Trophoblast cell (in vitro differentiated cells and primary cell): ENCODE measurements at places on chromosomes 2 and 18.
A peak's percentile ranks its signal among the peaks of the same experiment; 100 is the strongest.

- DNase-seq, result no peak
These were observed 19.9 kb upstream of the PLEKHH2 start for GRCh38 chr2:43616967-43617680.

- DNase-seq, result peak; percentile 68
These were observed 26.8 kb upstream of the ERCC3 start for GRCh38 chr2:127320586-127321275.

DNA sequence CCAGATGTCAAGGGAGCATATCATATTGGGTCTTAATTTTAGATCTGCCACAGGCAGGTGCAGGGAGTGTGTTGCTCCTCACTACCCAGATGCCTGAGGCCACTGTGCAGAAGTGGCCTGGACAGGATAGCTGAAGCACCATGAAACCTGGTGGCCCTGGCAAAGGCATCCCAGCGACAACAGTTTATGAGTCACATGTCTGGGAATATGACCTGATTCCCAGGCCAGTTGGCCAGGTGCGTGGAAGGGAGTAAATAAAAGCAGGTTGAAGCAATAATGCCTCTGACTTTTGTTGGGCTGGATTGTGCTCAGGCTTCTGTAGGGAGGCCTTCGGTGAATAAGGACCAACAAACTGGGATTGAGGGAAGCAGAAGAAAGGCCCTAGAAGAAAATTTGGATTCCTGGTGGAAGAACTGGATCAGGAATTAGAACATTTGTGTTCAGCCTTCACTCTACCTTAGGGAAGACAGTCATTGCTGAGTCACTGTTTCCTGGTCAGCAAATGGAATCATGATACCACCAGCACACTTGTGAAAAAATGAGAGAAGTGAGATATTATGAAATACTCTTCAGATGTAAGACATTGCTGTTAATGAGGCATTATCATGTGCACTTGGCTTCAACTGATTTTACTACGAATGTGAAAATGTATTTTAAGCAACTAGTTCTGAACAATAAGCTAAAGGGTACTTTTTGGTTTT lies 78.4 kb upstream of the ZNF516 start:
- DNase-seq, result peak; percentile 57

DNA sequence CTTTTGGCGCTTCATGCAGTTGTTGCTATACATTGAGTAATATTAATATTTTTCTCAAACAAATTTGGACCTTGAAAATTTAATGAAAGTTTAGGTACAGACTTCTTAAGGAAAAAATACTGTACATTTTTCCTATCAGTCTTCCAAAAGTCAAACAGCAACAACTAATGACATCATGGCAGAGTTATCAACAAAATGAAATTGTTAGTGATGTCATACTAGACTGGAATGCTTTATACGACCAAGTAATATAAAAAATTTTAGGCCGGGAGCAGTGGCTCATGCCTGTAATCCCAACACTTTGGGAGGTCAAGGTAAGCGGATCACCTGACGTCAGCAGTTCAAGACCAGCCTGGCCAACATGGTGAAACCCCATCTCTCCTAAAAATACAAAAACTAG lies 12.0 kb upstream of the STPG4 start:
- no peak for DNase-seq

- DNase-seq, result peak; percentile 18
These were observed 1752.9 kb upstream of the CELF4 start for GRCh38 chr18:39318462-39318861.

DNA sequence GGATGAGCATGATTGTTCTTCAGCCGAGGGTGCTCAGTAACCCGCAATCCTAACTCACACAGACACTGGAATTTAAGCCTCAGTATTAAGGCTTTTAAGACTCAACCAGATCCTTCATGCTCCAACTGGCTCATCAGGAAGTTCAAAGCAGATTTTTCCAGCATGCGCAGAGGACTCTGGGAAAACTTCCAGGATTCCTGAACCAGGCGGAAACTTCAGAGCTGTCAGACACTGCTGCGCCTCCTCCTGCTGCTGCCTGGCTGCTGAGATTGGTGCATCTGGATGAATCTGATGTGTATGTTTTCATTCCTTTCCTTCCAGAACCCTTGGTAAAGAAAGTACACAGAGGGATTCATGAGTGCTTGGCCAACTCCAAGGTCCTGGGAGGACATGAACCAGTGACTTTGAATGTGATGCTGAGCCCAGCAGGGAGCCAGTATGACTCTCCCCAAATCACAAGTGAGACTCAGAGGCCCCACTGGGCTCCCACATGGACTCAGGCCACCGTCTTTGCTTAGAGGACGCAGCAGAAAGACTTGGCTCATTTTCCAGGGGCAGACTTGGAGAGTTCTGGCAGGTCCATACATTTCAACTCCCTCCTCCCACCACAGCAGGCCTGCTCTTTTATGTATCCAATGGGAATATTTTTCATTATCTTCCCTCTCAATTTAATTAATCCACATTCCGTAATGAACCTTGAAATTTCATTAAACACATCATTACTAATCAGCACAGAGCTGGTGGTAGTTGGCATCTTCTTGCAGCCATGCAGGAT lies 143.5 kb upstream of the HDAC4 start:
- no peak for DNase-seq

DNA sequence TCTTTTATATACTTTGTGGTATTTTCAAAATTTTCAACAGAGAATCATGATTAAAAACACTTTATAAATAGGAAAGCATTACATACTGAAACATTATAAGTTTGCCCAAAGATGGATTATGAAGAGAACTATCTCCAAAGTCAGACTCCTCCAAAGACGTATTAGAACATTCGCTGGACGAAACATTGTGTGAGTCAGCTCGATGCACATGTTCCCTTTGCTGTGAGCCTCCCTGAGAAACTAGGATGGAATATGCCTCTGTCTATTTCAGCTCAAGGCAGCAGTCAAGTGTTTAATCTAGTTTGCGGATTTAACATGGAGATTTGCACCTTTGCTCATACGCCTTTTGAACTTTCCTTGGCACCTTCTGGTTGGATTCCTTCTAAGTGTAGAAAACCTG lies 92.2 kb upstream of the NCKAP5 start:
- DNase-seq, result no peak

DNA sequence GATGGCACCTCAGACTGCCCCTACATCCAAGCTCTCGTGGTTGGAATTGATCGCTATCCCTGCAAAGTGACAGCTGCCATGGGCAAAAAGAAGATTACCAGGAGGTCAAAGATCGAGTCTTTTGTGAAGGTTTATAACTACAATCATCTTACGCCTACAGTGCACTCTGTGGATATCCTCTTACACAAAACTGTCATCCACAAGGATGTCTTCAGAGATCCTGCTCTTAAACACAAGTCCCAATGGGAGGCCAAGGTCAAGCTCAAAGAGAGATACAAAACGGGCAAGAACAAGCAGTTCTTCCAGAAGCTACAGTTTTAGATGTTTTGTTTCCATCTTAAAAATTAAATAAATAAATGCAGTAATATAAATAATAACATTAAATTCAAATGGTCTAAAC lies 45.4 kb downstream of the INO80D start:
- no peak for DNase-seq

GRCh38 chr2:207035875-207036274 lies 96.6 kb downstream of the CPO start:
- DNase-seq, result no peak

DNA sequence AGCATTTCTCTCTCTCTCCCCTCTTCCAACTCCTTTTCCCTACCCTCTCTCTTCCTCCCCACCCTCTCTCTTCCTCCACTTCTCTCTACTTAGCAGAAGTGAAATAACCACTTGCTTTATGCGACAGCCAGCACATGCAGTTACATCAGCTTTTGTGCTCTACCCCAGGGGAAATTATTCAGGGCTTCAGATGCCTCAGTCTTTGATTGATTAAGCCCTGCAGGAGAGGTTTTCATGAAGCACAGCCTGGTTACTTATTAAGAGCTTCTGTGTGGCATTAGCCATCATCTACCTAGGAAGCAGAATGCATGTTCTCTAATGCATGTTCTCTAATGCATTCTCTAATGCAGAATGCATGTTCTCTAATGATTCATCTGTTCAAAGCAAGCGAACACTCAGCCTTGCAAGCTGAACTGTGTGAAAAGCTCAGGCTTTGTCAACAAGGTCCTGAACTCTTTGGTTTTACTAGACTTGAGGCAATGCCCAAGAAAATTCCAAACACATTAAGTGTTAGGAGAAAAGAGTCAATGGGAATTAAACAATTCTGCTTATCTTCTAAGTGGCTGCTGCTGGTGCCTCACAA lies 56.1 kb downstream of the LHCGR start:
- no peak for DNase-seq

DNA sequence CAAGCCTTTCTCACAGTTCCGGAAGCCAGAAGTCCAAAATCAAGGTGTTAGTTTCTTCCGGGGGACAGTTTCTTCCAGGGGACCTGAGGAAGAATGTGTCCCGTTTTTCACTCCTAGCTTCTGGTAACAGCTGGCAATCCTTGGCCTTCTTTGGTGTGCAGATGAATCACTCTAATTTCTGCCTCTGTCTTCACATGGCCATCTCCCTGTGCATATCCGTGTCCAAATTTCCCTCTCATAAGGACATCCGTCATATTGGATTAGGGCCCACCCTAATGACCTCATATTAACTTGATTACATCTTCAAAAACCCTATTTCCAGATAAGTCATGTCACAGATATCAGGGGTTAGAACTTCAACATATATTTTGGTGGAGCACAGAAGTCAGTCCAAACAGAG lies 141.4 kb downstream of the ZEB2 start:
- DNase-seq, result no peak

DNA sequence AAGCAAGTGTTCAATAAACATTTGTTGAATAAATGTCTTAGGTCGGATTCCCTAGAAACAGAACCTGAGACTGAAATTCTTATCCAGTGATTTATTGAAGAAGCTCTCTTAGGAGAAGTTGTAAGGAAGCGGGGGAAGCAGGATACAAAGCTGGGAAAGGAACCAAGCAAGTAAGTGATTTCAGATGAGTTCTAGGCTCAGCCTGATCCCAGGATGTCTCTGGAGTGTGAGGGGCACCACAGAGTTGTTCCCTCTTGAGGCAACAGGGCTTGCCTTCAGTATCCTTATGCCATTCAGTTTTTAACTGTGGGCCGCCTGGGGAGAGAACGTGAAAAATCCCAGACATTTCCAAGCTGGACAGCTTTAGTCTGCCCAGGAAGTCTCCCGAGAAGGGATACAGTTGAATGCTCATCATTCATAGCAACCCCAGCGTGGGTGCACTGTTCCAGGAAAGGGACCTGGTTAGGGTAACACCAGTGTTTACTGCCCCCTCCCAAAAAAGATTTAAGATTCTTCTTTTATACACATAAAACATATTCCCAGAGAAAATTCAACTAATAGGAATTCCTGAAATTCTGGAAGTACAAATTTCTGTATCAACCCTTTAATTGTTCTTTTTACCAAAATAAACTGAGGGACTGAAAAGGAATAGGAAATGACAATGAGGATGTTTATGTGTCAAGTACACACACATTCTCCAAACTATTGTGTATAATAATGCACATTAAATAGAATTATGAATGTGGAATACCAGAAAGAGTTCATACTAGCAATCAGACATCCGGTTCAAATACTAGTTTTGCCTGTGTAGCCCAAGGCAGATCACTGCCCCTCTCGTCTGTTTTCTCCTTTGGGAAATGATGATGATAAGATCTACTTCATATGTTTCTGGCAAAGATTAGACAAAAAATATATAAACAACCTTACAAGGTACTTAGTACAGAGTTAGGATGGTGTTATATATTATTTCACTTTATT lies 592.1 kb upstream of the CDH2 start:
- DNase-seq, result no peak

- peak; percentile 5 for DNase-seq
These were observed 19.4 kb downstream of the ELAC1 start for GRCh38 chr18:50987261-50987660.

GRCh38 chr2:215705771-215706361 lies 270.0 kb upstream of the FN1 start:
- no peak for DNase-seq

GRCh38 chr2:104406261-104406726 lies 447.6 kb upstream of the POU3F3 start:
- DNase-seq, result no peak

DNA sequence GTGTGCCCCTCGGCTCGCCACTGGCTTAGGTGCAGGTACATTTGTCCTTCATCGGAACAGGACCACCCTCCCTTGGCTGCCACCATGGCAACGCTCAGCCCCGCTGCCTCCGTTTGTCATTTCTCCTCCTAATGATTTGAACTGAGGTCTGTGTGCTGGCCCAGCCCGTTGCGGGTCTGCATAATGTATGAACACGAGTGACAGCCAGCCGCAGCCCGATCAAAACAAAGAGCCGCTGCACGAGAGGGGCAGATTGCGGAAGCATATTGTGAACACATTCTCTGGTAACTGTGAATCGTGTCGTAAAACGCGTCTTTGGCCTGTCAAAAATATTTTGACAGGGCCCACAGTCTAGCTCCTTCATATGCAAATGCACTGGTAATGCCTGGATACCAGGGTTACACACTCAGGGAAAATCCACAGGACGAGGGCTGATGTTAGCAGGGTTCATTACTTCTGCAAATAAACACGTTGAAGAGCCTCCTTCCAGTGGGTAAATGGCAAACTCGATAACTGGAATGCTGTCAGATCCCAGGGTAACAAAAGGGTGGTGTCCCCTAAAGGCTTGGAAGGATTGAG lies 137.0 kb downstream of the AGAP1 start:
- DNase-seq, result no peak

DNA sequence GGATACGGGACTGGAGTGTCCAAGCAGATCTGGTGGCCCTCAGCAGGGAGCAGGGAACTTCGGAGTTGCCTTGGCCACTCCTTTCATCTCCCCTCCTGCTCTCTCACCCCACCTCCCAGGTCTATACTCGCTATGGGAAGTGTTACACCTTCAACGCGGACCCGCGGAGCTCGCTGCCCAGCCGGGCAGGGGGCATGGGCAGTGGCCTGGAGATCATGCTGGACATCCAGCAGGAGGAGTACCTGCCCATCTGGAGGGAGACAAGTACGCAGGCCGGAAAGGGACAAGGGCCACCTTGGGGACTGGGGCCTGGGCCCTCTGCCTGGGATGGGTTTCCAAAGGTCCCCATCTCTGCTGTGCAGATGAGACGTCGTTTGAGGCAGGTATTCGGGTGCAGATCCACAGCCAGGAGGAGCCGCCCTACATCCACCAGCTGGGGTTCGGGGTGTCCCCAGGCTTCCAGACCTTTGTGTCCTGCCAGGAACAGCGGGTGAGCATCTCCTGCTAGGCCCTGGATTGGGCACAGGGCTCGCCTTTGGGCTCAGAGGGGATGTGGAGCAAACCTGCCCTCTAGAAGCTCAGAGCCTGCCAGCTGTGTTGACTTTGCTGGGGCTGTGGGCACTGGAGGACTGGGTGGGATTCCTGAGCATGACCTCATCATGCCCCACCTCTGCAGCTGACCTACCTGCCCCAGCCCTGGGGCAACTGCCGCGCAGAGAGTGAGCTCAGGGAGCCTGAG lies 11.8 kb downstream of the CHPF start:
- peak; percentile 29 for DNase-seq

- no peak for DNase-seq
These were observed 175.8 kb upstream of the TCF4 start for GRCh38 chr18:55763805-55764204.
